ENCODE measurements at places on chromosomes 7 and 10.

GRCh38 chr10:3787816-3788215 lies 2.8 kb upstream of the KLF6 start:
- no peak for DNase-seq

GRCh38 chr7:25093268-25093826 lies 31.7 kb downstream of the CYCS start:
- peak; percentile 69 for DNase-seq

DNA sequence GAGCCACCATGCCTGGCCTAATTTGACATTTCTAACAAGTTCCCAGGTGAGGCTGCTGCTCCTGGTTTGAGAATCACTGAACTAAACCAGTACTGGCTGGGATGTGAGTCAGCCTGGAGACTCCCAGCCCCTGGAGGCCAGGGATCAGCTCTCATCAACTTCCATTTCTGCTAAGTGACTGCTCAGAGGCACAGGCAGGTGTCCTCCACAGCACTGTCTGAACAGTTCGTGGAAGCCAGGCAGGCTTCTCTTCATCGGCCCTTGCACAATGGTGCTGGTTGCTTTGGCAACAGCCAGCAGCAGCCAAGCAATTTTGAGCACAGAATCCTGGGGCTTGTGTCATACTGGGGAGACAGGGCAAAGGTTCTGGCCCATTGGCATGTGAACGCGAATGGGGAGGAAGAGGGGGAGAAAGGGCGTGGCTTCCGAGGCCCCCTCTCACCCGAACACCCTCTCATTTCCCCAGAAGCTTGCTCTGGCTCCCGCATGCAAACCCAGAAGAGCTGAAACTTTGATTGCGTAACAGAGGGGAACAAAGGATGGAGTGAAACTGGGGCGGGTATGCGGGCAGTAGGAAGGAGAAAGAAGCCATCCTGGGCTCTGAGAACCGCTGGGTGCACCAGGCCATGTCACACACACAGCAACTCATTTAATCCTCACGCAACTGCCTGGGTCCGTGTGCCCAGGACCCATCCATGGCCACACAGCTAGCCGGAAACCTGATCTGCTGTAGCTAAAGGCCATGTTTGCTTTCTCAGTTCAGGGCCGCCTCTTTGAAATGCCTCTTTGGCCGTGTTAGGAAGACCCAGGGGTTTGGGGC lies 9.0 kb upstream of the POR start:
- DNase-seq, result no peak

DNA sequence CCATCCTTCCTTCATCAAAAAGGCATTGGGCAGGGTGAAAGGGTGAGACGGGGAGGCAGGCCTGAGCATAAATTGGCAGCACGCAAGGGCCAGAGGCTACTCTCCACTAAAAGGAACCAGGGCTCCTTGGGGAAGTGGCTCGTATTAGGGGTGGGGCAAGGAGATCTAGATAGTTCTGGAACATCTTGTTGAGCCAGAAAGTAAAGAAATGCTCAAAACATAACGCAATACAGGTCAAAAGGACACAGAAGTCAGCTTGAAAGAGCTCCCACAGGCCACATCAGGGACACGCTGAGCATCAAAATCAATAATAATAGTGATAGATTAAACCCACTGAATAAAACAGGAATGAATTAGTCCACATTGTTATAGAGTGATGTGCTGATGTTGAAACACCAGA lies 203.1 kb downstream of the ELMO1 start:
- DNase-seq, result no peak

GRCh38 chr10:88062385-88062784 lies 199.0 kb downstream of the PTEN start:
- no peak for DNase-seq

DNA sequence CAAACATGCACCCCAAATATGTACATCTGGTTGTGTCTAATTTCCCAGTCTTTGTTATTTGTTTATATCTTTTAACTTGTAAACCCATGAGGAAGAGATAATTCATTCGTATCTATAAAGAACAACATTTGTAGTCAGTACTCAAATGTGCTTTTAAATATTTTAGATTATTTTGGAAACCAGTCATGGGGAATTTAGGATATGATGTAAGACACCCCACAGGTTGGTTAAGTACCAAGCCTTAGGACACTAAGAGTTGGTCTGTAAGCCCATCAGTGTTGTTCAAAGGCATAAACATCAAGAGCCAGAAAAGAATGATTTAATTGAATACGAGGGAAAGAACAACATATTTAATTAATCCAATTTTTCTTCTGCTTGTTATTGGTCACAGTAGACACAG lies 421.1 kb upstream of the SEMA3C start:
- no peak for DNase-seq

- no peak for DNase-seq
Observed at GRCh38 chr7:78052112-78052511, 253.5 kb downstream of the PHTF2 start.

DNA sequence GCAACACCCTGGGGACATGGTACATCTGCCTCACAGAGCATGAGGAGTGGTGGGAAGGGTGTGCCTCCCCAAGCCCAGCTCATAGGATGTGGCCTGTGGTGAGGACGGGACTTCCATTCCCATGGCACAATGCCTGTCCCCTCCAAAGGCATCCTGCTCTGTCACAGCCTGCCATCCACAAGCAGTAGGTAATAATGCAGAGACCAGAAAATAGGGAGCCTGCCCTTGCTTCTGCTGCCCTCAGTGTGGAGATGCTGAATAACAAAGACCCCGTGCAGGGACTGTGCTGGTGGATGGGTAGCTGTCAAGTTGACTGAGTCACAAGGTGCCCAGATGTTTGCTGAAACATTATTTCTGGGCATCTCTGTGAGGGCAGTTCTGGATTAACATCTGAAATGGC lies 199.9 kb upstream of the GRB10 start:
- no peak for DNase-seq

- no peak for DNase-seq
Observed at GRCh38 chr7:159317294-159317693, 172.6 kb upstream of the VIPR2 start.

GRCh38 chr7:35025369-35025870 lies 11.9 kb downstream of the DPY19L1 start:
- DNase-seq, result no peak

DNA sequence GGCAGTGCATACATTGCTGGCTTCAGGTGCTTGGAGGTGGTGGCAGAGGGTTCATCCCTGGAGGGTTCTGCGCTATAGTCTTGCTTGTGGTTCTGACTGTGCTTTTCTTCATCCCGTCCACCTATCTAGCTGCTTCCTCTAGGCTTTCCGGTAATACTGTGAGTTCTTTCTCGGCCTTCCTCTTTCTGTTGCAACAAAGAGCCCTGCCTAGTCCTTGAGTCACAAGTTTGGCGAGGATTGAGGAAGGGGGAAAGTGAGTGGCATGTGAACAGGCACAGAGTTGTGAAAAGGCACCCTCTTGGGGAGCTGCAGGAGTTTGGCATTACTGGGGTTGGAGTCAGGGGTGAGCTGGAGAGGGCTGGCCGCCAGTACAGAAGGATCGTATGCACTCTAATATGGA lies 123.0 kb downstream of the SH2D4B start:
- no peak for DNase-seq

DNA sequence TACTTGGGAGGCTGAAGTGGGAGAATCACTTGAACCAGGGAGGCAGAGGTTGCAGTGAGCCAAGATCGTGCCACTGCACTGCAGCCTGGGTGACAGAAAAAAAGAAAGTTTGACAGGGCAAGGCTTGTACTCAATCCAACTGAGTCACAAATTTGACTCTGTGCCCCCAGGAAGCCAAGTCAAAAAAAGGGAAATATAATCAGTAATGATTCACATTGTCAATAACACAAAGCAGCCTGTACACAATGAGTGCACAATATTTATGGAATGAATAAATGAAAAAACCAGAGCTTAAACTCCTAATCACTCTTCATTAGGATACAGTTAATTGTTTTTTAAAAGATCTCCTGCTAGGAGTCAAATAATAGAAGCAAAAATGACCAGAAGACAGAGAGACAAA lies 6.4 kb downstream of the NAPEPLD start:
- DNase-seq, result no peak

DNA sequence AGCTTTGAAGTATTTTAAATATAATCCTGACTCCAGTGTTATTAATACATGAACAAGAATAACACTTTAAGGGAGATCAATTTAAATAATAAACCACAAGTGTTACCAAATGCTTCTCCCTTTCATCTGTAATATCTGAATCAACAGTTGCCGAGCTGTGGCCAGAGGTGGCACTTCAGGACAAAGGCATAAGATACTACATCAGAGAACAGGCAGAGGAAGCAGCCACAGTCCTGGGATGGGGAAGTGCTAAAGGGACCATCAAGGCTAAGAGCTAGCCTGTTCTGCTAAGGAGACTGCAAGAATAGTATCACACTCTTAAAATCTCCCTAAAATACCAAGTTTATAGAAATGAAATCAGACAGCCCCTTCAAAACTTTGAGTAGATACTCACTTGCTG lies 378.2 kb upstream of the PRKCQ start:
- DNase-seq, result no peak

DNA sequence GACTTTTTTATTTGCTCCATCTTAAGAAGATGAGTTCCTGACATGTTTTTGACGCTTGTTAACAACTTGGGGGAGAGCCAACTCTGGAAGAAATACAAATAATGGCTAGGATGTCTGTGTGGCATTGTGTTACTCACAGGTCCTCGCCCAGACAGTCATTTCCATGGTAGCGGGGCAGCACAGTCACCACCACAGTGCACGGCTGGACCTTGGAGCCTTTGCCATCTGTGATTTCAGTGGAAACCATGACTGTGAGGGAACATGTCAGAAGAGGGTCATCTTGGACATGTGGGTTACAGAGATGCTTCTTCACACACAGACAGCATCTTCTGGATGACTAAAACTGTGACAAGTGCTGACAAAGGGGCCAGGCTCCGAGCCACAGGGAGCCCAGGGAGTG lies 74.5 kb downstream of the PKD1L1 start:
- no peak for DNase-seq

DNA sequence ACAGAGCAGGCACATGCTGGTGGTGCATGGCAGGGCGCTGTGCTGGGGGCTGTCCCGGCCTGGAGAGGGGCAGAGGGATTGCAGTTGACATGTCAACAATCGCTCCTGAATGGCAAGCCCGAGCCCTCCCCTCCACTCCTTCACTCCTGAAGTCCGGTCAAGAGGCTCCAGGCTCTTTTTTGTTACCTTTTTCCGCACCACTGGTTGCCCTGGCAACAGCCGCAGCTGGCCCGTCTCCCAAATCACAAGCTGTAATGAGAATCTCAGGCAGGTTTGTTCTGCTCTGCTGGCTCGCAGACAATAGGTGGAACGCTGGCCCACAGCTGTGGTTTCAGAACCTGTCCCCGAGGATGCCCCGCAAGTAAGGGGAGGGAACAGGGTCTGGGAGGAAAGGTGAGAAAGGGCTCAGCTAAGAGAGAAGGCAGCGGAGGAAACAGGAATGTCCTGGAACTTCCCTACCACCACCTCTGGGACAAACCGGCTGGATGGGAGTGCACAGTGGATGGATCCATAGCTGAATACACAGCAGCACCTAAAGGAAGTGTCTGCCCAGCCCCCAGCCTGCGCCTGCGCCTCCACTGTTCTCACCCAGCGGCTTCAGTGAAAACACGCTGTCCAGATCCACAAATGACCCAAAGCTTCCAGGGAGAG lies 58.9 kb downstream of the CALML3 start:
- DNase-seq, result no peak

GRCh38 chr7:101419831-101420230 lies 57.2 kb downstream of the COL26A1 start:
- no peak for DNase-seq

GRCh38 chr7:24877790-24878311 lies 102.1 kb downstream of the OSBPL3 start:
- peak; percentile 54 for DNase-seq

GRCh38 chr7:47226696-47227095 lies 355.2 kb downstream of the TNS3 start:
- DNase-seq, result no peak

DNA sequence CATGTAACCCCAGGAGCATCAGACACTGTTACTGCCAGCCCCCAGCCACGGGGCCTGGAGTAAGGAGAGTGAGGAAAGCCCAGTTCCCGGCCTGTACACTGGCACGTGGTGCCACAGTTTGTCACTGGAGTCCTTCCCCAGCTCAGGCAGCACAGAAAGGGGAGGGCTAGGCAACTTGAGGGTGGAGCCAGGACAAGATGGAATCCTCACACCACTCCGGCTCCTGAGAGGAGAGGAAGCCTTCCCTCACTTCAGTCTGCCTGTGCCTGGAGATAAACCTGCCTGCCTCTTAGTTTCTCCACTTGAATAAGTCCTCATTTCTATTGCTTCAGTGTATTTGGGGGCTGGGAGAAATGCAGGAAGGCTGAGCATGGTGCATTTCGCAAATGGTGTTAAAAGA lies 176.0 kb downstream of the KIAA1217 start:
- no peak for DNase-seq

DNA sequence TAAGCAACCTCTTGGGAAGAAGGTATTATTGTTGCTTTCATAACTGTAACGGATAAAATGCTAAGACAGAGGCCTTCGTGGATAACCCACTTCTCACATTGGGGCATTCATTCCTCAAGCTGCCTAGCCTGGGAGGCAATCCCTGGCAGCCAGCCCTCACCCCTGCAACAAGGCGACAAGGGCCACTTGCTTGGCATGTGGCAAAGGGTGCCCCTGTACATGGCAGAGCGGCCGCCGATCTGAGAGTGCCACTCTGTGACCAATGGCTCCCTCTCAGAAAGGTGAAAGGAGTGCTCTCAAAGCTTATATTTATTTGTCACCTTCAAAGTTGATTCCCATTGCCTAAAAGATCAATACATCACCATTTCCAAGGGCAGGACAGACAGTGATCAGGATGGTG lies 31.9 kb downstream of the EBF3 start:
- DNase-seq, result no peak

DNA sequence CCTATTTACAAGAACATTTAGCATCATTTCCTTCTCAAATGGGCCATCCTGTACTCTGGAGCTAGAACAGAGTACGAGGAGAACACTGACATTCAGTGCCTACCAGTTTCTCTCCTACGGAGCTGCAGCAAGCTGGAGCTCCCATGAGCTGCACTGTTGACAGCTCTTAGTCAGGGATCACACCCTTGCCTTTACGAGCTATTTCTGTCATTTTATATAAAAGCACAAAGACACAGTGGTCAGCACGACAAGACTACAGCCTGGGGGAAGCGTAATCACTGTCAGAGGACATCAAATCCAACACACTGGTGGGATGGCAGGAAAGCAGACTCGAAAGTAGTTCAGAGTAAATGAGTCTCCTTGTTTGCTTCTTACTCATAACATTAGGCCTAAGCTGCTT lies 2.7 kb downstream of the CDCA7L start:
- no peak for DNase-seq

DNA sequence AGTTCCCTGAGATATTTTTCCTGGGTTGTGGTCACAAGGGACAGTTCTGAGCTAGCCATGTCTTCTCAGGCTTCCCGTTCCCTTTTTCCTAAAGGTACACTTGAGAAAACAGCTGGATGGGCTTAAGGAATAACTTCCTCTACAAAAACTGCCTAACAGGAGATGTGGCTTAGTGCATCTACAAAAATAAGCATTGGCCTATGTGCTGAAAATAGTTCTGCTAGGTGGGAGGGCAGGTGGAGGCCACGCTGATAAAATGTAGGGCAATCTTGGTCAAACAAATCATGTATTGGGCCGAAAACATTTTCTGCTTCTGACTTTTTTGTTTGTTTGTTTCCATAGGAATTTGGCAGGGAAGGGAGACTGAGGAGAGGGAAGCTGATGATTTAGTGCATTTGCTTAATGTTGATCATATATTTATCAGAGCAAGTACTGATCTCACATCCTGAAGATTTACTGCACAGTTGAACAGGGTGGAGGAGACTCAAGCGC lies 409.4 kb upstream of the FZD8 start:
- DNase-seq, result no peak

GRCh38 chr10:61835069-61835945 lies 66.2 kb upstream of the ARID5B start:
- no peak for DNase-seq

GRCh38 chr10:69064762-69065328 lies 23.1 kb upstream of the SRGN start:
- DNase-seq, result no peak

Measured in T-helper 2 cell treated with Interferon-gamma antibody and Interleukin-4, amounts not matched to agents 5 μg/mL and 100 μg/mL, for 36 hours (primary cell).